ENCODE measurements at places on chromosomes 5 and 9.

GRCh38 chr9:13491493-13492424 lies 212.3 kb upstream of the MPDZ start:
- no peak for DNase-seq

- no peak for DNase-seq
Observed at GRCh38 chr9:101628173-101628572, 33.4 kb upstream of the PPP3R2 start.

- peak; percentile 28 for DNase-seq
Observed at GRCh38 chr5:125408448-125409233, 662.2 kb upstream of the ZNF608 start.

DNA sequence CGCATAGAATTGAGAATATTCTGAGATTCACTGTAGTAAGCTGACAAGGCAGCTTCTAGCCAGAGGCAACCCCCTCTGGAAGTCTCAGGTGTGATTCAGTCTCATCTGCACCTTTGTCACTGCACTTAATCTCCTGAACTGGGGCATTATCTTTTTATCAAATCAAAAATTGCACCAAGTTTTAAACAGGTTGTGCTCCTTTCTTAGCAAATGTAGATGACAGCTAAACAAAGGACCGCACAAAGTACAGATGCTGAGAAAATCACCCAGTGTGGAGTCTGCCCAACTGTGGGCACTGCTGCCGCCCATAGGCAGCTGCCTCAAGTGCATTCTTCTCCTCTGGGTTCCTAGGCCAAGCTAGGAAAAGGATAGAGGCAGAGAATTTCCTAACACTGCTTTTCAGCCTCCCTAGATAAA lies 51.1 kb downstream of the STARD4 start:
- DNase-seq: no peak

GRCh38 chr5:51997949-51998348 lies 614.7 kb downstream of the ISL1 start:
- DNase-seq: no peak

- DNase-seq: no peak
Observed at GRCh38 chr9:107464516-107464915, 25.1 kb downstream of the KLF4 start.

- no peak for DNase-seq
Observed at GRCh38 chr5:123855609-123856008, 343.6 kb downstream of the CSNK1G3 start.

DNA sequence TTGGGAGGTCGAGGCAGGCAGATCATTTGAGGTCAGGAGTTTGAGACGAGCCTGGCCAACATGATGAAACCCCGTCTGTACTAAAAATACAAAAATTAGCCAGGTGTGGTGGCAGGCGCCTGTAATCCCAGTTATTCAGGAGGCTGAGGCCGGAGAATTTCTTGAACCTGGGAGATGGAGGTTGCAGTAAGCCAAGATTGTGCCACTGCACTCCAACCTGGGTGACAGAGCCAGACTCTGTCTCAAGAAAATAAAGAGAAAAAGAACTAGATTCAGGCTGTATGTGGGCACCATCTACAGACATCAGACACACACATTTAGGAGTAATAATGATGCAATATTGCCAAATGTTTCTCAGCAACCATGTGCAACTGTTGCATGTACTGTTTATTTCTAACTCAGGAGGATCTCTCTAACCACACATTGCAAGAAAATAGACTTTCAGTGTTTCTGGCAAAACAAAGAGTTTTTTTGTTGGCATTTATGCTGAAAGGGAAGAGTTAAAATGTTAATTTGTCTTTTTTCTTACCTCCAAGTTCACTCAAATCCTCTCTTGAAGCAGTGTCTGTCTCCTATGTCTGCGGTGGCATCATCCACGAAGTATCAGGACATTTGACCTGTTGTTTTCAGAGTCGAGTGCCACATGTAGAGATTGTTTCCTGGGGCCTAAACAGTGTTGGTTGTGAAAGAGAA lies 5.1 kb upstream of the ORM1 start:
- no peak for DNase-seq

DNA sequence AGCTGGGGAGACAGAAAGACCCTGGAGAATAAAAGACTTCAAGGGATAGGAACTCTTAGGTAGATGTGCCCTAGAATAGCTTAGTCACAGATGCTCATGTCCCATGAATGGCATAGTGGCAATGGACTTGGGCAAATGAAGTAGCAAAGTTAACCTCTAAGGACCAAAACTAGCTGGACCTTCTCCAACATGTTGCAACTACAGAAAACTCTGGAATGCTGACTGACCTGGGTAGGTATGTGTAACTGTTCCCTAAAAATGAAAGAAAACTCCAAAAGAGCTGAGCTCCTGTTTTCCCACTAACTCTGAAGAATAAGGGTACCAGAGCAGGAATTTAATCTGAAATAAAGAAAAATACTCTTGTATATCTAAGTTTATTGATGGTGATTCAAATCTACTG lies 12.5 kb upstream of the LPAR1 start:
- no peak for DNase-seq

- DNase-seq: no peak
Observed at GRCh38 chr5:135208555-135208902, 174.5 kb upstream of the PITX1 start.

DNA sequence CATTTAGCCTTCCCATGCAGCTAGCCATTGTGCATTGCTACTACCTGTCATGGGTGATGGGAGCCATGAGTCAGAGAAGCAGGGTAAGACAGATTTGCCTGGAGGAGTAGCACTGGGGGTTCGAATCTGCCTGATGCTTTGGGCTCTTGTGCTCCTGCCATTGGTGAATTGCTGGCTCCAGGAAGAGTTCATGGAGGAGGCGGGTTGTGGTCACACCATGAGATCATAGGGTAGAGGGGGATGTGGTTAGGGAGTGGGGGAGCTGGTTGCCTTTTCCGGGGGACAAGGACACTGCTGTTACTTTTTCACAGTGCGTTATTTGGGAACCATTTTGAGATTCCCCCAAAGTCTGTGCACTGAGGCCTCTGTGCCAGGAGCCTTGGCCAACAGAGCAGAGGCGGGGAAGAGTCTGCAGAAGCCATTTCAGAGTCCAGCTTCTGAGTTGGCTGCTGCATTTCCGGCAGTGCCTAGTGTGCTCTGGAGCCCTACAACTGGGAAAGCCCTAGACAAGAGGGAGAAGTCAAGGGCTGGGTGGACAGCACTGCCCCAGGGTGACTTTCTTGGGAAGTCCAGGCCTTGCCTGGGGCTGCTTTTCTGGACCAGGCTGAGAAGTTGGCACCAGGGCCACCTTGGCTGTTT lies 6.2 kb downstream of the ANGPTL2 start:
- DNase-seq: no peak

DNA sequence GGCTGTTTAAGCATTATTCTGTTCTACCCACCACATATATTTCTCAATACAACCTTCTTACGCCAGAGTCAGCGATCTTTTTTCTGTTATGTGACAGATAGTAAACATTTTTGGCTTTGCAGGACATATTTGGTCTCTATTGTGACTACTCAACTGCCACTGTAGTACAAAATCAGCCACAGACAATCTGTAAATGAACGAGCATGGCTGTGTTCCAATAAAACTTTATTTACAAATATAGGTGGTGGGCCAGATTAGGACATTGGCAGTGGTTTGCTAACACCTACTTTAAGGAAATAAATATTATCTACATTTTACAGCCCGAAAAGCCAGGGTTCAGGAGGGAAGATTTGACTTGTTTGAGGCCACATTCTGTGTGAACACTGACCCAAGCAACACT lies 40.2 kb upstream of the FBXW11 start:
- DNase-seq: no peak

- DNase-seq: no peak
Observed at GRCh38 chr9:134146774-134147493, 11.1 kb downstream of the WDR5 start.

GRCh38 chr9:109893241-109893640 lies 113.2 kb downstream of the PALM2AKAP2 start:
- DNase-seq: no peak

- no peak for DNase-seq
Observed at GRCh38 chr5:155651-156410, 35.5 kb upstream of the LRRC14B start.

DNA sequence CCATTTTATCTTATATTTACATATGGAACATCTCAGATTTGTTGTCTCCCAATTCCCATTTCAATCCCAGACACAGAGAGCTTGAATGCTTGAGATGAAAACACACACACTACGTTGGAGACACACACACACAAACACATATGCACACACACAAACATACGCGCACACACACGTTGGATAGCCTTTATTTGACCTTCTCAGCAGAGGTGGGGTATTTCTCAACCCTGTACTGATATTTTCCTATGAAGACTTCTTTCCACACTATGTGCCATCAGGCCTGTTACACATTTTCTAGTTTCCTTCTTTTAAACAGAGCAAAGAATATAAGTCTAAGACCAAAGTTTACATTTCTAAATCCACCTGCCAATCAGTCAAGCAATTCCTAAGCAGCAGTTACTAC lies 291.0 kb downstream of the TAF11L14 start:
- no peak for DNase-seq

DNA sequence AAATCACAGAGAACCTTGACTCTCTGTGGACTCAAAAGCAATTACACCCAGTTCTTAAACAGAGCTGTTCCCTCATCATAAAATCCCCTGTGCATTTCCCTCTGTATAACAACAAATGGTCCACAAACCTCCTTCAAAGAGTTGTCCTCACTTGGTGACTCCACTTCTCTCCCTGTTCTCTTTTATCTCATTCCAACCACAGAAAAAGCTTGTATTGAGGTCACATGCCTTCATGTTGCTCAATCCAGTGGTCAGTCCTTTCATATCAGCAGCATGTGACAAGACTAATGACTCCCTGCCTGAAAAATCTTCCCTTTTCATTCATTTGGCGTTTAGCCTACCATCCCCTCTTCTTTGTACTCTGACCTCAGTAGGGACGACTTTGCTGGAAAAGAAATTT lies 158.0 kb downstream of the DEPDC1B start:
- no peak for DNase-seq

DNA sequence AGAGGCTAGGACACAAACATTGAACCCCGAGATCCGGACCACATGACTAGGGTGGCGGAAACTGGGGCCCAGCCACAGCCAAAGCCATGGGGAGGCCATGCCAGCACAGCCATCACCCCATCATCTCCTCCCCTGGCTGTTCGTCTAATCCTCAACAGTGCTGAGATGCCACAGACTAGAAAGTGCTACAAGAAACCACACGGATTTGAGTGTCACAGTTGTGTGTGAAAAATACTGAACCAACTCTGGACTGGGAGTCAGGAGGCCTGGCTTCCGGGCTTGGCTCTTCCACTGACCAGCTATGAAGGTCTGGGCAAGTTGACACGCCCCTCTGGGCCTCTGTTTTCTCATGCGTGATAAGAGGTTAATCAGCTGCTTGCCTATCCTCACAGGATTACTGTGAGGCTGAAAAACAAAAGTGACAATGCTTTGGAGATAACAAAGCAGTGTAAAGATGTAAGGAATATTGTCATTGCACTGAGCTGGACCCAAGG lies 38.8 kb upstream of the SHB start:
- no peak for DNase-seq

DNA sequence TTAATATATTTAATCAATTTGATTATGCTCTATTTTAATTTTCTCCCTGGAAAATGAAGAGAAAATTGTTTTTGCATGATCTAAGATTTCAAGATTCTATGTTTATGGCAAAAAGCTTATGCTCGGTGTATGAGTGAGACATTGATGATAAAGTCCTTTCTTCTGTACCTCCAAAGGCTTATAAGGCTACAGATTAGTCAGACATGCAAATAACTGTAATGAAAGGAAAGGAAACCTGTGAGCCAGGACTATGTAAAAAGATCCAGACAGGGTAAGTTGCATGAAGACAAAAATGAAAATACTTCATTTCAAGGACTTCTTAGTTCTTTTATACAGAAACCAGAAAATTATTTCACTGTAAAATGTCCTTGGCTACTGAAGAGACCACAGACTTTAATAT lies 52.2 kb upstream of the EDIL3 start:
- no peak for DNase-seq

GRCh38 chr5:66769030-66769733 lies 173.0 kb downstream of the MAST4 start:
- DNase-seq: no peak
